Activated CD4-positive, alpha-beta T cell treated with anti-CD3 and anti-CD28 coated beads, Interleukin-2, amount 10 ng/mL, durations not matched to agents 24 days and 14 days (primary cell): ENCODE measurements at places on chromosomes 12 and 14.
A peak's percentile ranks its signal among the peaks of the same experiment; 100 is the strongest.

DNA sequence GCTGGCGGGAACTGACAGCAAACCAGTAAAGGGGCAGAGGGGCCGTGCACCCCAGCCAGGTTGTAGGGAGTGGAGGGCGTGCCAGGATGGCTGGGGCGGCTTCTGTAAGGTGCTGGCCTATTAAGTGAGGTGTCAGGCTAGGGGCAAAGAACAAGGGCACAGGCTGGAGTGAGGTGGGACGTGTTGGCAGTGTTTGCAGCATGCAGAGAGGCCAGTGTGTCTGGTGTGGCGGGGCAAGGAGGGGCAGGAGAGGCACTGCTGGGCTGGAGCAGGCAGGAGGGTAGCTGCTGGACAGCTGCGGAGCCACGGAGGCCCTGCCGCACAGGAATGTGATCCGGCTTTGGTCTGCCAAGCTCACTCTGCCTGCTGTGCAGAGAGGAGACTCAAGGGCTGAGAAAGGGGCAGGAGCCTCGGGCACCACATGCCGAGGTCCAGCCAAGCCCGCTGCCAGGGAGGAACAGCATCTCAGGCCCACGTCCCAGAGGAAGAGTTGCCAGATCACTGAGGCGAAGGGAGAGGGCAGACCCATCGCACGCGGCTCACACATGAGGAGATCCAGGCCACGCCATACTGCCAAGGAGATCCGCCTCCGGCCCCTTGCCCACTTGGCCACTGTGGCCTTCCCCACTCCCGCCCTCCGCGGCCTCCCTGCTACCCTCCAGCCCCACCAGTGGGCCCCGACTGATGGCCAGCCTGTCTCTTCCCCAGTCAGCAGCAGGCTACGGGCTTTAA, 46.8 kb downstream of the AMN start:
- DNase-seq = no peak
- H3K4me3 ChIP-seq = no peak overlapping the region
- no peaks in the 10 kb centered on the region for H3K36me3 ChIP-seq
- no peak overlapping the region for H3K27ac ChIP-seq
- H3K27me3 ChIP-seq = no peaks in the 10 kb centered on the region

DNA sequence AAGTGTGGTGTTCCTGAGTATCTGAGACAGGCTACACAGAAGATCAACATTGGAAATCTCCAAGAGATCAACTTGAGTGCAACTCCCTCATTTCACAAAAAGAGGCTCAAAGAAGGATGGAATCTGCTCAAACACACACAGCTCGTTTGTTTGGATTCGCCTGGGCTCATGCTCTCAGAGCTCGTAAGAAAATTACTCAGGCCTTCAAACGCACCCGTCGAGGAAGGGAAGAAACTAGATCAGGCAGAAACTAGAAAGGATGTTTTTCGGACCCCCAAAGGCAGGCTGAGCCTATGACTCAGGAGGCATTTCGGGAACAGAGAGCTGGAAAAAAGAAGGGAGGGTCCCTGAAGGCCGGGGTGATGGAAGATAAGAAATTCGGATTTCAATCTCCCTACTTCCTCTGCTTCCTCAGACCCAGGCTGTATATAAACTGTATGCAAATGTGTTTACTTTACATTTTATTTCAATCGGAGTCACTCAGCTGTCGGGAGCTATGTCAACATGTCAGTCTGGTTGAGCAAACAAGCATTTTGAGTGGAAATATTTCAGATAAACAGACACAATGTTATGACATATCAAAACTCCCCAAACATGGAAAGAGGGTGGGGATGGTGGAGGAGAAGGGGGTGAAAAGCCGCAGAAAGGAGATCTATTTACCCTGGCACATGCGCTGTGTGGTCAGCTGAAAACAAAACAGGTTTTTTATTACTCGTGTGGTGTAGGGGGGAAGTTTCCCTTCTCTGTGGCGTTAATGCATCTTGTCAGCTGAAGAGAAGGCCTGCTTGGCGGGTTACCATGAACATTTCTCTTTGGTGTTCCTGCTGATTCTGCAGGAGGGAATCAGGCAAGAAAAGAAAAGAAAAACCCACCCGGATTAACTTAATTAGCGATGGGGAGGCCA, 129.1 kb upstream of the TBX3 start:
- no peaks in the 10 kb centered on the region for H3K4me1 ChIP-seq
- no peak for DNase-seq
- H3K4me3 ChIP-seq = no peak overlapping the region
- H3K27ac ChIP-seq = no peak overlapping the region

DNA sequence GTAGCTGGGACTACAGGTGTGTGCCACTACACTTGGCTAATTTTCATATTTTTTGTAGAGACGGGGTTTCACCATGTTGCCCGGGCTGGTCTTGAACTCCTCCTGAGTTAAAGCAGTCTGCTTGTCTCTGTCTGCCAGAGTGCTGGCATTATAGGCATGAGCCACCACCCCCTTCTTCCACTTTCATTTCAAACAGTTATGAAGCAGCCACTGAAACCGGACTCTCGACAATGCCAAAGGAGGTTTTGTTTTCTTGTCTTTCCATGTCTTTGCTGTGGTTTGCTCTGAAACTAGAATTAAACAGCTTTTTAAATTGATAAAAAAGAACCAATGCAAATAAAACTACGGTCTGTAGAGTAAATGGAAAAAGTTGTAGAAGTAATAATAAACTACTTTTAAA, 30.4 kb downstream of the RAP1B start:
- H3K27me3 ChIP-seq = no peaks in the 10 kb centered on the region
- peak overlapping the region; percentile 60 for H3K27ac ChIP-seq
- H3K4me3 ChIP-seq = peak overlapping the region; percentile 64
- peak; percentile 86 for DNase-seq
- peaks cover 21% of the 10 kb centered on the region for H3K36me3 ChIP-seq
- peaks cover 48% of the 10 kb centered on the region for H3K4me1 ChIP-seq

DNA sequence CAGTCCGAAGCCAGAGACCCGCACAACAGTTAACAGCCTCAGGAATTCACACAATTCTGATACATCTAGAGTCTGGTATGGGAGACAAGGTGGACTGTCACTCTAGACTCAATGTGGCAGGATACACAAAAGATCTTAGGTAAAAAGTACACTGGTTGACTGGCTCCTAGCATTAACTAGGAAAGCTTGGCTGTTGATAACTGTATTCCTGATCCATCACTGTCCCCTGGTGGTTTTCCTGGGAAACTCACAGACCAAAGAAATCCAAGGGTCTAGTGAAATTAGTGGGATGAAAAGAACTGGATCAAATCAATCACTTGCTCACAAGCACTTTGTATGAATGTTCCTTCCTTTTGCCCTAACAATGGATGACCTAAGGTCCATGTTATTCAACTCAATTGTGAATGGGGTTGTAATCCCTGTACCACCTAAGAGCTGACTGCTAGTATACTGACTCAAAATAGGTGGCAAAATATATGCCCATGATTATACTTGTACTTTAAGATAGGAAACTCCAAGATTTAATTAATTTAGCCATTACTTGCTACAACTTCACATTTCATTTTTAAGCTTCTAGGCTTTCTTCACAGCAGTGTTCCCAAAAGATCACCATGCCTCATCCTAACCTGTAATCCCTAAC, 14.0 kb downstream of the NPC2 start:
- no peak overlapping the region for H3K4me3 ChIP-seq
- no peak overlapping the region for H3K27ac ChIP-seq
- H3K4me1 ChIP-seq = no peaks in the 10 kb centered on the region
- H3K36me3 ChIP-seq = peaks cover 9% of the 10 kb centered on the region
- no peak for DNase-seq

- no peaks in the 10 kb centered on the region for H3K36me3 ChIP-seq
- H3K4me3 ChIP-seq = no peak overlapping the region
- DNase-seq = no peak
- peaks cover 45% of the 10 kb centered on the region for H3K4me1 ChIP-seq
Observed at GRCh38 chr14:93998871-93999403, 1.8 kb downstream of the CCDC197 start.

DNA sequence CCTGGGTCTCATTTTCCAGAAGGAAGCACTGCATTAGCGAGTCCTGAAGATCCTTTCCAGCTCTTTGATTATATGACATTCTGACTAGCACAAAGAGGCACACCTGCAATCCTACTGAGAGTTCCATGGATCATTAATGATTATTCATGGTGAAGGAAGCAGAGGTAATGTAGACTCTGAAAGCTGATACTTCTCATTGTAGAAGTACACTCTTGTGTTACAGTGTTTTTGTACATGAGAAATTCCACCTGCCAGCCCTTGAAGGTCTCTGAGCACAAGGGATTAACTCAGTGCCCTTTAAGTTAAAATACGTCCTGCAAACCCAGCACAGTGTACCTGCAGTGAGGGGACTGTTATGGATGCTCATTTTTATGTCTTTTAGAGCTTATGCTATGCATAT, 558.8 kb upstream of the FBXO33 start:
- no peak overlapping the region for H3K4me3 ChIP-seq
- H3K4me1 ChIP-seq = no peaks in the 10 kb centered on the region
- no peaks in the 10 kb centered on the region for H3K27me3 ChIP-seq
- H3K27ac ChIP-seq = no peak overlapping the region
- H3K36me3 ChIP-seq = no peaks in the 10 kb centered on the region

DNA sequence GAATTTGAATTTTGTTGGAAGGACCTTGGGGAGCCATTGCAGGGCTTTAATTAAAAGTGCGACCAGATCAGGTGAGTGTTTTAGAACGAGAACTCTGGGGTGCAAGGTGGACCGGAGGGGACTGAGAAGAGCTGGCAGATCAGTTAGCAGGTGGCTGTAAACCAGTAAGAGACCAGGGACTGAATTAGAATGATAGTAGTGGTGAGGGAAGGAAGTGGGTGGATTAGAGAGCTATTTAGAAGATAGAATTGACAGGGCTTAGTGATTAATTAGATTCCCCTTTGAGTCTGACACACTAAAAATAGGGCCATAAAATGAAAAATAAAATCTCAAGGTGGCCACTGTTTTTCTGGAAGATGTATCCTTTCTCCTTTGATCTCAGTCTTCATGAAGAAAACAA, 44.8 kb downstream of the PLXNC1 start:
- H3K27me3 ChIP-seq = no peaks in the 10 kb centered on the region
- peaks cover 56% of the 10 kb centered on the region for H3K36me3 ChIP-seq
- peaks cover 9% of the 10 kb centered on the region for H3K4me1 ChIP-seq
- no peak for DNase-seq
- H3K4me3 ChIP-seq = no peak overlapping the region

DNA sequence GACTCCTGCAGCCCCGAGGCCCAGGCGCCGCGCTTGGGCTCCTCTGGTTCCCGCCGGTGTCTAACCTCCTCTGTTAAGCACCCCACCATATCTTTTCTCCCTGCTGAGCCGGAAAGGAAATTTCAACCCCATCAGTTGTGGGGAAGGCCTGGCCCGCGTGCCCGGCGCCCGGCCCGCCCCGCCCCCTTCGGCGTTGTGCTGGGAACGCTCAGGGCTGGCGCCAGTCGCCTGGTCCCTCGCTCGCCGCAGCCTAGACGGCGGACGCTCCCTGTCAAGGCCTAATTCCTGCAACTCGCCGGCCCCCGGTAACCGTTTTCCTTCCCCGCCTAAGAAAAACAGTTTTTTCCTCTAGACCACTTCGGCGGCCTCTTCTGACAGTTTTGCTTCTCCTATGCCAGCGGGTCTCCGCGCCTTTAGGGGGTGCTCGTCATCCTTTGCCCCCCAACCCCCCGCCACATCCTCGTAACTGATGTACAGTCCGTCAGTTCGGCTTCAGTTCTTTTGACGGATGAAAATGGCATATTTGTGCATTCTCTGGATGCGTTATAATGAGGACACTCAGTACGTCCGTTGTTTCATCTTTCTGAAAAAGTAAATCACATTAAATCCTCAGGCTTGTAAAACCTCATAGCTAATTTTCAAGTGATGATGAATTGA, 506 bp upstream of the NAP1L1 start:
- H3K36me3 ChIP-seq = peaks cover 31% of the 10 kb centered on the region
- peak overlapping the region; percentile 100 for H3K4me3 ChIP-seq
- H3K27me3 ChIP-seq = no peaks in the 10 kb centered on the region
- no peak for DNase-seq
- H3K4me1 ChIP-seq = peaks cover 37% of the 10 kb centered on the region
- H3K27ac ChIP-seq = peak overlapping the region; percentile 100

DNA sequence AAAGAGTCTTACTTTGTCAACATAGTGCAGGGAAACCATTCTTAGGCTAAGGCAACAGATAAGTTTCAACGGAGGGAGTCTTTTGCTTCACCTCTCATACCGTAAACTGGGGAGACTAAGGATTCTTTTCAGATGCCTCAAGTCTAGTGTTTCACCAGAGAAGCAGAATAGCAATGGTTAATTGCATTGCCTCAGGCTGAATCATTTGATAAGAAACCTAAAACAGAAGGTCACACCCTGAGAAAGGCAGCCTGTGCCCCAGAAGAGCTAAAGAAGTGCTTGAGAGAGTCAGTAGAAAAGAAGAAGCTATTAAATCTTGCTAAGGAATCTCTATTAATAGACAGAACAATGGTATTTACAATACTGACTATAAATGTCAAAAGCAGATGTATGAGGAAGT, 21.8 kb upstream of the ATXN7L3B start:
- DNase-seq = no peak
- no peak overlapping the region for H3K27ac ChIP-seq
- no peak overlapping the region for H3K4me3 ChIP-seq
- H3K4me1 ChIP-seq = no peaks in the 10 kb centered on the region
- H3K36me3 ChIP-seq = no peaks in the 10 kb centered on the region

DNA sequence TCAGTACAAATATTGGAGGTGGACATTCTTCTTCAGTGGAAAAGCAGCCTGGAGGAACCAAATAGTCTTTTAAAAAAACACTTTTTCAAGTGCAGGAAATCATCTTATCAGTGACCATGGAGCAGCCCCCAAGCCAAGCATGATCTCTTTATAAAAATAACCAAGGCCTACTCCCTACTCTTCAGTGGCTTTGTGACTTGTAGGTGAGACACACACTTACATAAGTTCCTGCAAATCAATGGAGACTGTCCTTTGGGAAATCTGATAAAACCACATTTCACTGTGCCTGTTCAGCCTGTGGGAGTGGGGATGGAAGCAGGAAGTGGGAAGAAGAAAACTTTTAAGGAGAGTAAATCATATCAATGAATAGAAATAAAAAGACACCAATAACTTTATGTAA, 56.3 kb downstream of the MBIP start:
- DNase-seq = no peak
- no peak overlapping the region for H3K4me3 ChIP-seq
- H3K27me3 ChIP-seq = peaks cover 4% of the 10 kb centered on the region
- H3K36me3 ChIP-seq = no peaks in the 10 kb centered on the region
- H3K4me1 ChIP-seq = no peaks in the 10 kb centered on the region

DNA sequence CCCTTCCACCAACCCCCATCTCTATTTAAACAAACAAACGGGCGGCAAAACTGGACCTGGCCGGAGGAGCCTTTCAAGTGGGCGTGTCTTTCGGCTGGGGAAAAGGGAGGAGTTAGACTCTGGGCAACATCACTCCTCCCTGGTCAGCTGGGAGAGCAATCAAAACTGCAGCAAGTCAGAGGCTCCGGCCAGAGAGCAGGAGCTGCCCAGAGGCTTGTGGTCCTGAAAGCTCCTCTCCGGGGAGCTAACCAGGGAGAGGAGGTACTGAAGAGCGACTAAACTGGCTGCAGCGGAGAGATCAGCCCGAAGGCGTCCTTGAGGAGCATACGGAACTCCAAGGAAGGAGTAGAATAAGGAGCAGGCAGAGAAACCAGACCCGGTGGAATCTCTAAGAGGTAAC, at the start of gene NEUROD4:
TSS of gene NEUROD4 (plus strand) at position 191 of the 400 bp plus-strand sequence. CDS start 6,466 bp downstream, outside the sequence.
- H3K4me1 ChIP-seq = no peaks in the 10 kb centered on the region
- H3K4me3 ChIP-seq = no peak within 1 kb of the TSS
- H3K36me3 ChIP-seq = no peaks in the 10 kb centered on the region
- peaks cover 55% of the 10 kb centered on the region for H3K27me3 ChIP-seq
- no peak within 1 kb of the TSS for H3K27ac ChIP-seq
- DNase-seq = peak; percentile 67

GRCh38 chr14:93007225-93007997, 84.5 kb downstream of the CHGA start:
- no peak for DNase-seq
- no peak overlapping the region for H3K4me3 ChIP-seq
- H3K4me1 ChIP-seq = peaks cover 9% of the 10 kb centered on the region
- no peak overlapping the region for H3K27ac ChIP-seq

- no peaks in the 10 kb centered on the region for H3K4me1 ChIP-seq
- no peaks in the 10 kb centered on the region for H3K27me3 ChIP-seq
Observed at GRCh38 chr14:84686550-84686949, 843.4 kb upstream of the FLRT2 start.
